ENCODE measurements at places on chromosomes 6 and 20.

- DNase-seq = no peak
Measured at GRCh38 chr6:45699663-45700062, 316.0 kb downstream of the CLIC5 start.

DNA sequence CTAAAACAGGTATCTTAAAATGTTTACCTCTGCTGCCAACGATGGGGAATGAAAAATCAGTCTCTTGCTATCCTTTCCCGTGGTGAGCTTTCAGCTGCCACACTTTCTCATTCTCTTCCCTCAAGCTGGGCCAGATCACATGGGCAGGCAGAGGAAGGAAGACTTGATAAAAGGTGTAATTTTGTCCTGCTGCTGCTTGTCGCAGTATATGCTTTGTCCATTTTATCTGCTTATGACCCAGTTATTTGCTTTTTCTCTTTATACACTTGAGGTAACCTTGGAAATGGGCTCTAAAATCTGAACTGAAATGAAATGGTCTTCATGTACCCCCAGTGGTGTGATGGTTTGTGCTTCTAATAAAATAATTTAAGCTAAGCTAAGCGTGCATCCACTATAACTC is 695.9 kb upstream of the FLRT3 start:
- no peak for DNase-seq

DNA sequence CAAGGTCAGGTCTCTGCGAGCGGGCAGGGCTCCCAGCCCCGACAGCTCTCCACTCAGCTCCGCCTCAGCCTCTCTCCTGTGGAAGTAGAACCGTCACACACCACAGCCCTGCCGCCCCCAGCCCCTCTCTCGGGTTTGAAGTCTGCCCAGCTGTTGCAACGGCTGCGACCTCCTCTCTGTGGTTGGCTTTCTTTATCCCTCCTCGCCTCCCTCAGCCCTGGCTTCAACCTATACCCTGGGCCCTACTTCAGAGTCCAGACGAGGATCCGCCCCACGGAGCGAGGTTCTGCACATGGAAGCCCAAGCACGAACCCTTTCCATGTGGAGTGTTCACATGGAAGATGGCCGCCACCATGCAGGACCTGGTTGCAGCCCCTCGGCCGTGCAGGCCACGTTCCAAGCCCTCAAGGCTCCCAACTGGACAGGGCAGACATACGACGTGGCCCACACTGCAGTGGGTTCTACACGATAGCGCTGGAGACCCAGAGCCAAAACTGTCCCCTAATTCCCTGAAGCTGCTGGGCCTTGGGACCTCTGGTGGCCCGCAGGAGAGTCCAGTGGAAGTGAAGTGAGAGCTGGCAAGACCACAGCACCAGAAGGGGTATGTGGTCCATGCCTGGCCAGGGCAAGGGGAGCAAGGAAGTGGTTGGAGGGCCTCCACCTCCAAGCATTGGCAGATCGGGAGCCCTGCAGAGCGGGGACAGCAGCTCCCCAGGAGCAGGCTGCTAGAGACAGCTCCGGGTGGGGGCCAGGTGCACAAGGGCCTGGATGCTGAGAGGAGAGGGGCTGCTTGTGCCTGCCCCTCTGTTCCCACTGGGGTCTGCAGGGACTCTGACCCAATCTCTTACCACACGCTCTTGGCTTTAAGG is 69.8 kb downstream of the GINS1 start:
- no peak for DNase-seq

DNA sequence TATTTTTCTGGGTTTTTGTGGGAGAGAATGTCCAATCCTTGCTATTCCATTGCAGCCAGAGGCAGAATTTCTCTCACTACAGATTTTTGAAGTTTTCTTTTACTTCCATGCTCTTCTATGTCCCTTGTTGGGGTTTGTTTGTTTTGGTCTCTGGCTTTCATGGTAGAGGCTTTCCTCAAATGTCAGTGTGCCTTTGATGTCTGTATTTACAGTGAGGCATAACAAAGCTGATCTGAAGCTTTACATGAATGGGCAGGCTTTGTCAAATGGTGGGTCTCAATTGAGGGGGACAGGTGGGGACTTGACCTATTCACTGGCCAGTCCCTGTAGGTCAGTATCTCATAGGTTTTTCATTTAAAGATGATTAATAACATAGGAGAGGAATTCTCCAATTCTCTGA is 8.6 kb upstream of the CARMIL1 start:
- no peak for DNase-seq

DNA sequence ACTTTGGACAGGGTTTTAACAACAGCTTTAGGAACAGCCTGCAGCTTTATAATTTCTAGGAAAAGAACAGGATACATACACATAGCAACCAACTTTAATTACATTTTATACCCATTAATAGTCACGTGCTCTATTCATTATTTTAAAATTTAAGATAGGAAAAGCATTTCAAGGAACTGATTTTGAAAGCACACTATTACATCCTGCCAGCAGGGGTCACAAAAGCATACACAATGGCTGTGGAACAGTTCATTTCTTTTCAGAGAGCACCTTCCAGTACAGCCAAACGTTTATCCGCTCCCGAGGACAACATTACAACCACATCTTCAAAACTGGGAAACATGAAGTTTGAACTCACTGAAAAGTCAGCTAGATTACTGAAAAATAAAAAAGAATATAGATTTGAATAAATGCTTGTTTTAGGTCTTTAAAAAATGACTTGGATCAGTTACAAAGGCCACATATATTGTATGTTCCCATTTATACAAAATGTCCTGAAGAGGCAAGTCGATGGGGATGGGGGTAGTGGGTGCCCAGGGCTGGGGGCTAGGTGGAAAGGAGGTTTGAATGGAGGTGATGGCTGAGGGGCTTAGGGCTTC is 104.6 kb upstream of the EXOC2 start:
- DNase-seq = peak; percentile 57

GRCh38 chr6:47292944-47293343 is 16.8 kb downstream of the TNFRSF21 start:
- DNase-seq = no peak

- no peak for DNase-seq
Measured at GRCh38 chr6:164836486-164836885, 472.9 kb downstream of the C6orf118 start.

GRCh38 chr6:14454473-14454775 is 336.9 kb downstream of the CD83 start:
- DNase-seq = peak; percentile 66

- no peak for DNase-seq
Measured at GRCh38 chr6:30592287-30592686, 21.0 kb downstream of the ABCF1 start.

DNA sequence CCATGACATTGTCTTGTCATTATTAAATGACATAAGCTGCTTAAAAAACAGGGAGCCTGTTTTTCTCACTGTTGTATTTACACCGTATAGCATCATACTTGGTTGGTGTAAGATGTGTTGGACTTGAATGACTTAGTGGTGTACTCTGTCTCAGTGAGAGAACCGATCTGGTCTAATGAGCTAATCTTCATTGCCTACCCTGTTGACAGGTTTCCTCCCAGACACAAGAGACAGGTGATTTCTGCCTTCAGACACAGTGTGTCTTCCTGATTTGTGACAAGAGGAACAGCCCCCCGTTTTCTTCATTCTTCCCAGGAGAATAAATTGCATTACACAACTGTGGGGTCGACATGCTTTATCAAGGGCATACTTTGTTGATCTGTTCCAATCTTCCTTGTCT is 137.2 kb upstream of the ID4 start:
- no peak for DNase-seq

DNA sequence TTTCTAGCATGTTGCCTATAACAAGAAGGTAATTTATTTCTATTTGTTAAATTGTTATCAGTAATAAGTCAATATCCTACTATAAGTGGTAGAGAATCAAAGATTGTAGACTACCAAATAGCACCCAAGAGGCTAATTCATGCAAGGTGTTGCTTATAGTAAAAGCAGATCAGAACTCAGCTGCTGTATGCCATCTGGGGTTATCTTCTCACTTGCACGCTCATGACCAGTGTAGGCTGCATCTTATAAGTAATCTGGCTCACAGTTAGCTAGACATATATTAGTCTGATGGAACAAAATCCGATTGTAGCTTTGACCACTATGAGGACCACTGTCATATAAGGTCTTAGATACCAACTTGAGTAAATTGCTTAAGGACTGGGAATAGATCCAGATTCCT is 17.0 kb downstream of the TOP1 start:
- DNase-seq = no peak

DNA sequence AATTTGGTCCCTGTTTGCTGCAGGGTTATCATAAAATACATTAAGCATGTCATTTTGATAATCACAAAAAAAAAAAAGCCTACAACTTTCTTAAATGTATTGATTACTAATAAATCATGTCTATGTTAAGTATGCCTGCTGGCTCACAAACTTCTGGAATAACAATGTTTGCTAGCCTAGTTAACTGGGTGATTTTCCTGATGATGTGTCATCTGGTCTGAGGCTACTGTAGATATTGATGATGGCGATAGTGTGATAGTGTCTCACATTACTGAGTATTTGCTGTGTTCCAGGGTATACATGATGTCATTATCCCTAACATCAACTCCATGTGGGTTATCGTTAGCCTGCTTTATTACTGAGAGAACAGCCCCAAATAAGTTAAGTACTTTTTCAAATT is 86.2 kb upstream of the VSTM2L start:
- DNase-seq = no peak

DNA sequence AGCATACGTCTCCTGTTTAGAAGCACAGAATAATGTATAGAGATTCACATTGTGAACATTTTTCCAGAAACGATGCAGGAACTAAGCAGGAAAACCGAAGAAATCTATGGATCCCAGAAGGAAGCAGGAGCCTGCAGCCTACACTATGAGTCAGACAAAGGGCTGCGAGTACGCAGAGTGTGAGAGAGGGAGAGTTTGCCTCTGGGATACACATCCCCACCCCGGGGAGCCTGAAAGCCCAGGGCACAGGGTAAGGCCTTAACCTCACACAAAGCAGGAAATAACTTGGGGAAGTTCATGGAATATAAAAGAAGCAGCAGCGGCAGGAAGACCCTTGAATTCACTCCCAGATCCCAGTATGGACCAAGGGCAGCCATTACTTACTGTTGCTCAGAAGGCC is 842.1 kb upstream of the MANEA start:
- DNase-seq = no peak

GRCh38 chr6:1825277-1825676 is 215.6 kb downstream of the FOXC1 start:
- DNase-seq = no peak

- no peak for DNase-seq
Measured at GRCh38 chr6:149320796-149321195, 3.3 kb downstream of the TAB2 start.

DNA sequence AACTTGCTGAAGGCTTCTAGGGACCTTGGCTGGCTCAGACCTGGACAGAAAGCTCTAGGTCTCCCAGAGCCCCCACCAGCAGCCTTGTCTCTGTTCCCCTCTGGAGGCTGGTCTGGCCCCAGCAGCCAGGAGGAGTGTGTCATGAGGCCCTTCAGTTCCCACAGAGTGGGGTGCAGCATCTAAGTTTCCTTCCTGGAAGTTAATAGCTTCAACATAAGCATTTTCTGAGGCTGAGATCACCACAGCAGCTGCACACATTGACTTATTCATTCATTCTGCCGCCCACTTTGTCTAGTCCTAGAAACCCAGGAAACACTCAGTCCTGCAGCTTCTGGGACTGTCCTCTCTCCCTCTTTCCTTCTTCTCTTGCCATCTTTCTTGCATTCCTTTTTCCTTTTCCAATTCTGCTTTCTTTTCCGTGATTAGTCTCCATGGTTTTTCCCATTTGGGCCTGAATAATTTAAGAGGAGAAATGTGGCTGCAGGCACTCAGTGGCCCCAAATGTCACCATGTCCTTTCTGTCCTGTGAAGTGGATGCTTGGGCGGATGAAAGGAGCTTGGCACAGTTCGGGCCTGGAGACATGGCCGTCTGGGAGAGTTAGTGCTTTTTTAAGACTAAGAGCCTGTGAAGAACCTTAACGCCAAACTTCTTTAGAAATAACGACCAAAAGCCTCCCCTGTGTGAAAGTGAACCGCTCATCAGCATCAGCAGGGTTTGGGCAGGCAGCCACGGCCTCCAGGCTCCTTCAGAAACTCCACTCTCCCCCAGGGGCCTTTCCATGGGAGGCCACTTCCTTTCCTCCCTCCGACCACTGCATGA is 31.0 kb upstream of the PCMTD2 start:
- no peak for DNase-seq

GRCh38 chr6:86949771-86950170 is 12.4 kb downstream of the HTR1E start:
- DNase-seq = no peak

GRCh38 chr6:87656857-87657256 is 45.2 kb downstream of the AKIRIN2 start:
- no peak for DNase-seq

- DNase-seq = no peak
Measured at GRCh38 chr6:7640607-7641577, 50.9 kb downstream of the SNRNP48 start.

DNA sequence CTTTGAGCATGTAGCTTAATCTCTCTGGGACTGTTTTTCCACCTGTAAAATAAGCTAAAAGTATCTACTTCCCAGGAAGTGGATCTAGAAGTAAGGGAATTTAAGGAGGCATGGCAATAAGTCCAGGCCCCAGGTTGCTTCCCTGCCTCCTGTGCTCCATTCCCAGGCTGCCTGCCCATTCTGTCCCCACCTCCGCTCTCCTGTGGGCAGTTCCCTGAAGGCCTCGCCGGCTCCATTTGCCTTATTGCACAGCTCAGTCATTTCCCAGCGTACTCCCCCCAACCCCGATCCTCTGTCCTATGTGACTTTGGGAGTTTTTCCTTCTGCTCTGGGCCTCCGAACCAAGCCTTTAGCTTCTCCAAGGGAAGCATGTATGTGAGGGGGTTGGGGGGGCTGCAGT is 4.6 kb downstream of the SLC29A1 start:
- no peak for DNase-seq

GRCh38 chr6:40762981-40763380 is 175.8 kb upstream of the LRFN2 start:
- DNase-seq = no peak

All from stimulated activated CD4-positive, alpha-beta T cell treated with anti-CD3 and anti-CD28 coated beads, Interleukin-15, amount 100 ng/mL, for 24 hours (primary cell).